ENCODE measurements at places on chromosomes 5 and 9. TPM values are rescaled to one million over a fixed set of nuclear protein-coding genes. Genes with fewer than 3 reads are reported as not detected.

SPATA31C2 gene
- total RNA-seq, result 0.09 TPM

GRCh38 chr5:5146530-5147160 lies 6.5 kb downstream of the ADAMTS16 start:
- H3K4me1 ChIP-seq, result no peaks in the 10 kb centered on the region
- H3K36me3 ChIP-seq, result no peaks in the 10 kb centered on the region
- no peaks in the 10 kb centered on the region for H3K27me3 ChIP-seq

ISL1 gene
- 6.3 TPM for total RNA-seq

ZNF484 gene
- 9.0 TPM for total RNA-seq

GRCh38 chr5:135976216-135976615 lies 21.4 kb upstream of the LECT2 start:
- DNase-seq, result no peak
- H3K4me1 ChIP-seq, result no peaks in the 10 kb centered on the region
- no peaks in the 10 kb centered on the region for H3K36me3 ChIP-seq
- H3K27ac ChIP-seq, result no peak overlapping the region

DNA sequence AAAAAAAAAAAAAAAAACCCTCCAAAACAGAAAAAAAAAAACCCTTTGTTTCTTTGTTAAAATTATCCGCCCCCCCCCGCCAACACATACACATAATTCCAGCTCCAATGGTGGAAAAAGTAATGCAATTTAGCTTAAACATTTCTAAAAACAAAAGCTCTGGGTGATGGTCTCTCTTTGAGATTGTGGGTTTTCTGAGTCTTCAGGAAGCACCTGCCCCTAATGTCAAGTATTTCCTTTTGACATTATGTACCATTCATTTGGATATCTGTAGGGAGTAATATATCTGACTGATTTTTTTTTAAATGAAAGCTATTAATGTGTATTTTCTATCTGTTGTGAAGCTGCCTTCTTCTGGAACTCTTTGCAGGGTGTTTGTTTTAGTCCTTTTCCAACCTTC lies 389.7 kb downstream of the TAF11L14 start:
- no peaks in the 10 kb centered on the region for H3K4me1 ChIP-seq
- H3K4me3 ChIP-seq, result no peak overlapping the region
- H3K27ac ChIP-seq, result no peak overlapping the region
- H3K36me3 ChIP-seq, result no peaks in the 10 kb centered on the region
- DNase-seq, result no peak
- no peaks in the 10 kb centered on the region for H3K27me3 ChIP-seq

Measured in thymus (tissue), 14 donors.